A549 (cell line): ENCODE measurements at places on chromosomes 3 and 15.
A peak's percentile ranks its signal among the peaks of the same experiment; 100 is the strongest.

DNA sequence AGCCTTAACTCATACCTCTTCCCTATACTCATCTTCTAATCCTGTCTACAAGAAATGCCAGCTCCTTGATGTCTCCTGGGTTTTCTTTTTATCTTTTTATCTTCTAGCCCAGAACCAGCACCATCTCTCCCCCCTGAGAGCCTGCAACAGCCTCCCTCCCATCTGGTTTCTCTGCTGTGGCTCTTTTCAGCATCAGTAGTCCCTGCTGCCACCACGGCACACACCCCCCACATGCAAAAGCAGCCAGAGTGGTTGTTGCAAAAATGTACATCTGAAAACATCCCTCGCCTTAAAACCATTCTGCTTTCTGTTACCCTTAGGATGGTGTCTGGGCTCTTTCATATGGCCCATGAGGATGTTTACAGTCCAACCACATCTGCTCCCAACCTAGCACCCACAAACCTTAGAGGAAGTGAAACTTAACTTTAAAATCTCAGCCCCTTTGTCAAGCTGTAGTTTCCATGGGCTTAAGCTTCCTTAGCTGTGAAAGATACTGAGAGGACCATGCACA lies 775 bp downstream of the TTC21A start:
- DNase-seq = no peak

GRCh38 chr3:188230962-188231361 lies 77.0 kb downstream of the LPP start:
- no peak for DNase-seq

GRCh38 chr15:45551676-45552075 lies 29.1 kb upstream of the SLC30A4 start:
- DNase-seq = no peak

- no peak for DNase-seq
Measured at GRCh38 chr3:38121832-38122461, 15.0 kb downstream of the ACAA1 start.

DNA sequence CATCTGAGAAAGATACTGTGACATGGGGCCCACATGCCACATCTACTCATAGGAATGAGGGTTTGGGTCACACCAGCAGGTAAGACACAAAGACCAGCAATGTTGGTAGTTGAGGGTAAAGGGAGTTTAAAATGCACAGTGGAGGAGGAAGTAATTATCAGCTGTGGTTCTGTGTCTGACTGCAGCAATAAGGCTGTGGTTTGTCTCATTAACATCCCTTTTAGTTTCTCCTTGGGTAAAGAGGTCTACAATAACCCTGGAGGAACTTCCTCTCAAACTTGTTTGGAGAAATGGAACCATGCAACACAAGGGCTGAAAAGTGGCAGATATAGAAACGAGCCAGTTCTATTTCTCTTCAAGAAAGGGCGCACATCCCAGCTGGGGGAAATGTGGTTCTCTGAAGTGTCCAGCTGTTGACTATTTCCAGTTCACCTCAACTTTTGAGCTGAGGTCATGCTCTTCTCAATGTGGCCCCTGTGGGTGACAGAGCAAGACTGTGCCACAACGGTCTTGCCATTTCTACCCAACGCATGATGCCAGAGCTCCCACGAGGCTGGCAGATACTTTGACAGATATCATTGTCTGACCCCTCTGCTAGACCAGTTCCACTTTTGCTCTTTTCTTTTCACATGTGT lies 234.3 kb downstream of the SQOR start:
- DNase-seq = no peak

- no peak for DNase-seq
Measured at GRCh38 chr3:154040283-154040682, 80.9 kb upstream of the ARHGEF26 start.

DNA sequence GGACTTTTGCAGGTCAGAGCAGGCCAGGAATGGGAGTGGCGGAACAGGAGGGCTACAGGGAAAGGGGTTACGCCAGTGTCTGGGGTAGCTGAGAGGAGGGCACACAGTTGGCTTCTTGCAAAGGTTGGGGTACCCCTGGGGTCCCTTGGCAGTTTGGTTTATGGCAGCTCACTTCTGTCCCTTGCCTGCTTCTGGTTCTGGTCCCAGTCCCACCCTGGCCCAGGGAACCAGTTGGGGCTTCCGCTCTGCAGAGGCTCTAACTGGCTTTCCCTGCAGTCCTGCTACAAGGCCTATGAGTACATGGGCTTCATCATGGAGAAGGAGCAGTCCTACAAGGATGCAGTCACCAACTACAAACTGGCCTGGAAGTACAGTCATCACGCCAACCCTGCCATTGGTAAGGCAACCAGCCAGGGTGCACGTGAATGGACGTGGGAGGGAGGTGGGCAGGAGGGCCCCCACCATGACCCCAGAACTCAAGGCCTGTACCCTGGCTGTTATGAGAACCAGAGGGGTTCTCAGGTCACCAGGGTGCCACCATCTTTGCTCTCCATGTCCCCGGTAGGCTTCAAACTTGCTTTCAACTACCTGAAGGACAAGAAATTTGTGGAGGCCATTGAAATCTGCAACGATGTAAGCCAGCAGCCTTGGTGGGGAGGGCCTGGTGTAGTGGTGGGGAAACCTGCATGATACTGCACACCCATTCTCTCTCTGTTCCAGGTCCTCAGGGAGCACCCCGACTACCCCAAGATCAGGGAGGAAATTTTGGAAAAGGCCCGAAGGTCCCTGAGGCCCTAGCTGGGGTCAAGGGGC lies 15.2 kb downstream of the CSRNP1 start:
- DNase-seq = no peak

- no peak for DNase-seq
Measured at GRCh38 chr15:66456211-66456610, 41.4 kb downstream of the SNAPC5 start.

GRCh38 chr3:125389282-125389681 lies 14.2 kb upstream of the ZNF148 start:
- no peak for DNase-seq

DNA sequence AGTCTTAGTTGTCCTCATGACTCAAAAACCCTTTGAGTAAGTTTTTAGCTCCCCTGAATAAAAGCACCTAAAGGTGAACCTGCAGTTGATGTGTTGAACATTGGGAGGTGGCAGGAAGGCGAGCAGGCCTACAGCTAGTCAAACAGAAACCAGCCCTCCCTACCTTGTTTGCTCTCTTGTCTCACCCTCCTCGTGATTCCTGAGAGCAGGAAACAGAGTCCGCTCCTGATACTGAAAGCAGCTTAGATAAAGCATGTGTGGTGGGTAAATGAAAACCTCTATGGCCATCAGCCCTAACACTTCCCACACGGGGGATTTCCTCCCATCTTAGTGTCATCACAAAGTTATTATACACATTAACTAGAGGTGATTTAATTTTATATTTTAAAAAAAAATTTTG lies 21.8 kb upstream of the CLDN18 start:
- DNase-seq = no peak

- DNase-seq = no peak
Measured at GRCh38 chr15:43029476-43029875, 76.4 kb downstream of the UBR1 start.

DNA sequence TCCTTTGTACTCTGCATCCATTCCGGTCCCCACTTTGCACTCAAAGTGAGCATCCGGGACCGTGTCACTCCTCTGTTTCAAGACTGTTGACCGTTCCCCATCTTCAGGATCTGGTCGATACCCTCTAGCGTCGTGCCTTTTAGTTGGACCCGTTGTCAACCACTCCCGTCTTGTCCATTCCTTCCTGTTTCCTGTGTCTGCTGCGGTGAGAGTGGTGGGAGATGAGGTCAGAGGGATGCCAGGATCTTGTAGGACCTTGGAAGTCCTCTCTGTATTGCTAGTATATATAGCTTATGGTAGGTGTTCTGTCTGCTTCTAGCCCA lies 624 bp downstream of the BRK1 start:
- peak; percentile 12 for DNase-seq

- no peak for DNase-seq
Measured at GRCh38 chr3:78201091-78201490, 1161.2 kb downstream of the ROBO2 start.

DNA sequence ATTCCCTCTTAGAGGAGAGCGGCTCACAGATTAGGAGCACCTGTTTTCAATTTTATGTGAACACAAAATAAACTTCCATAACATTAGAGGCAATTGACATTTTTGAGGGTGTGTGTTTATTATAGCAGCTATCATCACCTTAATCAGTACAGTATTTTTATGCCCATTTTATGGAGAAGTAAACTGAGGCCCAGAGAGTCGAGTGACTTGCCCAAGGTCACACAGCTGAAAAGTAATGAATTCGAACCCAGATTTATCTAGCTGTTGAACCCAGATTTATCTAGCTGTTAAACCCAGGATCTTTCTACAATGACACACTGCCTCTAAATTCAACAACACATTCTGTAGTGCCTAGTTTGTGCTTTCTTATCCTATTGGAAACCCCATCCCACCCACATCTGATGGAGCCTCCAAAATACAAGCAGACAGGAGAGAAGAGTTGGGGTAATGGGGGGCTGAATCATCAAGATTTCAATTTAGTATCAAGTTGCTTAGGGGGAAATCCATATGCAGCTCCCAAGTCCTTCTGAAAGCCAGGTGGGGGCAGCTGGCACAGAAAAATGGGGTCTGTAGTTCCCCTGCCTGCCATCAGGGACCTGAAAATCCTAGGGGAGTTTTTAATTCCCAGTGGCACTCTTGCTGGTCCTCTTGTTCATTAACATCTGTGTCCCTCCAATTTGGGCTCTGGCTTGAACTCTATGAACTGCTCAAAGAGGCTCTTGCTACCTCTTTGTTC lies 50.4 kb upstream of the TRA2B start:
- DNase-seq = no peak

DNA sequence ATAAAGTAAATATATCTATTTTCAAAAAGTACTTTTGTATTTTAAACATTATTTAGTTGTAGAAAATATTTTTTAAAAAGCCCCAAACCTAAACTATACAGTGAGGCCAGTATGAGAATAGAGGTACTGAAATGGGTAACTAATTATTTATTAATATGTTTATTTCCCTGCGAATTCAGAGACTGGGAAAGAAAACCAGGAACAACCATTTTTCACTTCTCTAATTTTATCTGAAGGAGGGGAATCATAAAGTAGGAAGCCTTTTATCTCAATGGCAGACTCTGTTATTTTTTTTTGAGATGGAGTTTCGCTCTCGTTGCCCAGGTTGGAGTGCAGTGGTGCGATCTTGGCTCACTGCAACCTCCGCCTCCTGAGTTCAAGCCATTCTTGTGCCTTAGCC lies 63.6 kb upstream of the TRAK1 start:
- DNase-seq = no peak
